Tibial artery (tissue), 4 donors: ENCODE measurements at places on chromosomes 3 and 15.

DNA sequence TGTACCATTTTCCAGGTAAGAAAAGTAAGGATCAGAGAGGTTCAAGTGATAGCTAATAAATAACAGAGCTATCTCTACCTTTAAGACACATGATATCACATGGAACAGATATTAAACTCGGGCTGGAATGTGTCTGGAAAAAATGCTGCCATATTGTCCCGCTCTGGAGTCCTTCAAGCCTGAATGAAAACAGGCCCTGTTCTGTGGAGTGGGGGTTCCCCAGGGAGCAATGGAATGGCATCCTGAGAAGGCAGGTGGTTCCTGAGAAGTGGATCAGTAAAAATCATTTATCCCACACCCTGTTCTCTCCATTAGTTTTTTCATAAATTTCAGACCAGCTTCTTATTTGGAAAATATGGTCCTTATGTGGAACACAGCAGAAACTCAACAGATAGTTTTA is 57.3 kb upstream of the PRTG start:
- no peak for DNase-seq

DNA sequence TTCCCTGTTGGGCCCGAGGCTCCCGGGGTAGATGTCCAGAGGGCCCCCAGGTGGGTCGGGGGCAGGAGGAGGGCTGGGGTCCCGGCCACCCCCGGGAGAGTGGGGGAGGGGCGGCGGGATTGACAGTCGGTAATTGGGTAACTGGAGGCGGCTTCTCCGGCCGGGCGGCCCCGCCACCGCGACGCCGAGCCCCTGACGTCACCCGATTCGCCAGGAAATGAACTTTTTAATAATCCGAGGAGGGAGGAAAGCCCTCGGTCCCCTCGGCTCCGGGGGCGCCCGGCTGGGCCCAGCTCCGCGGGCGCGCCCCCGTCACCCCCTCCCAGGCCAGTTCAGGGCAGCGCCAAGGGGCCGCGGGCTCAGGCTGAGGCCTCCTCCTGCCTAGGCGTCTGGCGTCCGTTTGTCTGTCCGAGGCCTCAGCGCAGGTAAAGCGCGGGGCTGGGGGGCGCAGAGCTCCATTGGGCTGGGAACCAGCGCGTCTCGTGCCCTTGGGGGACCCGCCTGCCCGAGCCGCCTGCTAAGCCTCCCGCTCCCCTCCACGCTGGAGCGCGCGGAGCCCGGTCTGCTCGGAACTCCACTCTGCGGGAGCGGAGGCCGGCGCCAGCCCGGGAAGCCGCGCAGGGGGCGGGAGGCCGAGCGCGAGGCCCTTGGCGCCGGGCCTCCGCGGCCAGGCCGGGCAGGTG is 3.9 kb downstream of the GATA2 start:
- peak; percentile 73 for DNase-seq

- no peak for DNase-seq
Observed at GRCh38 chr3:141442446-141442845, 44.4 kb upstream of the RASA2 start.

DNA sequence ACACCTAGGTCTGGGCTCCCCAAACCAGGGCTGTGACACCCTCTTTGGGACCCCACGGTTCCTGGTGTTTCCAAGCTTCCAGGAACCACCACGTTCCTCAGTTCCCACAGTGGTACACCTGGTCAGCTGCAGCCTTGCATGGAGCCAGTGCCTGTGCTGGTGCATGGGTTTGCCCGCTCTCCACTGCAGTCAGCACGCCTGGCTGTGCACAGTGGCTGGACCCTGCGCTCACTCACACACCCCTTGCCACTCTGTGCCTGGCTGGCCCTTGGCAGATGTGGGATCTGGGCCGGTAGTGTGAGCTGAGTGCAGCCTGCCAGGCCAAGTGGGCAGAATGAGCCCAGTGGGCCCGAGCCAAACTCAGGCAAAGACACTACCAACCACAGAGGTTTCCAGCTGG is 48.8 kb downstream of the TCAIM start:
- no peak for DNase-seq

GRCh38 chr3:138461246-138461645 is 26.8 kb downstream of the ESYT3 start:
- no peak for DNase-seq

GRCh38 chr3:150372722-150373121 is 35.4 kb upstream of the TSC22D2 start:
- DNase-seq, result no peak

- no peak for DNase-seq
Observed at GRCh38 chr15:89593018-89593417, 17.7 kb downstream of the TICRR start.

DNA sequence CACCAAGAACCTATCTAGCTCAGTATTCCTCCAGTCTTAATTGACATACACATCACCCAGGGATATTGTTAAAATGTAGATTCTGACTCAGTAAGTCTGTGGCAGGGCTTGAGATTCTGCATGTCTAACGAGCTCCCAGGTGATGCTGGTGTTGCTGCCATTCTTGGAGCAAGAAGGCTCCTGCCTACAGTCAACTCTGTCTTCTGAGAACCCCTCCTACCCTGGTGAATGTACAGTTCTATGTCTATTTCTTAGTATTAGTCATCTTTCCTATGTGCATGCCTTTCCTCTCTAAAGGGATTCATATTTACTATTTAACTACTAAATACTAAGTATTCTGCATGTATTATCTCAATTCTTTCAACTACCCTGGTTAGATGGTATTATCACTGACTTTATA is 268.7 kb downstream of the EDEM1 start:
- DNase-seq, result no peak

GRCh38 chr3:170622369-170623159 is 36.7 kb upstream of the SLC7A14 start:
- no peak for DNase-seq

DNA sequence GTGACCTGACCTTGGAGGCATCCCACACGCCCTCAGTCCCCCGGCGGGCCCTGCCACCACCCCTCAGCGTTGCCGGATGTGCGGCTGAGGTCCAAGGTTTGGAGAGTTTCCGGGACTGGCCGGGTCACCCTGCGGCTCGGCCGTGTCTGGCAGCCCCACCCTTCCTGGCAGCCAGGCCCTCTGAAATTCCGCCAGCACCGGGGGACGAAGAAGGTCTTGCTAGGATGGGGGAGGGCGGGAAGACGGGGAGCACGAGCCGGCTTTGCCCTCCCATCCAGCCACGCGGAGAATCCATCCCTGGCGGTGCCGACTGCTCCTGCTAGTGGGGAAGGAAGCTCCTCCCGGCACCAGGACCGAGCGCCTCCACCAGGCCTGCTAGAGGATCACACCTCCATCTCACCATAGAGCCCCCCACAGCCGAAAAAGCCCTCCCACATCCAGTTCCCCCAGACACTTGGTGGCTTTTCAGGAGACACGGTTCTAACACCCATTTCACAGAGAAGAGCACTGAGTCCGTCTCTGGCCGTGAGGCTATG is 81.5 kb downstream of the CPN2 start:
- peak; percentile 82 for DNase-seq

- DNase-seq, result peak; percentile 67
Observed at GRCh38 chr3:132352556-132353143, 35.4 kb downstream of the ACP3 start.

- no peak for DNase-seq
Observed at GRCh38 chr3:71580636-71581456, 2.7 kb downstream of the FOXP1 start.

DNA sequence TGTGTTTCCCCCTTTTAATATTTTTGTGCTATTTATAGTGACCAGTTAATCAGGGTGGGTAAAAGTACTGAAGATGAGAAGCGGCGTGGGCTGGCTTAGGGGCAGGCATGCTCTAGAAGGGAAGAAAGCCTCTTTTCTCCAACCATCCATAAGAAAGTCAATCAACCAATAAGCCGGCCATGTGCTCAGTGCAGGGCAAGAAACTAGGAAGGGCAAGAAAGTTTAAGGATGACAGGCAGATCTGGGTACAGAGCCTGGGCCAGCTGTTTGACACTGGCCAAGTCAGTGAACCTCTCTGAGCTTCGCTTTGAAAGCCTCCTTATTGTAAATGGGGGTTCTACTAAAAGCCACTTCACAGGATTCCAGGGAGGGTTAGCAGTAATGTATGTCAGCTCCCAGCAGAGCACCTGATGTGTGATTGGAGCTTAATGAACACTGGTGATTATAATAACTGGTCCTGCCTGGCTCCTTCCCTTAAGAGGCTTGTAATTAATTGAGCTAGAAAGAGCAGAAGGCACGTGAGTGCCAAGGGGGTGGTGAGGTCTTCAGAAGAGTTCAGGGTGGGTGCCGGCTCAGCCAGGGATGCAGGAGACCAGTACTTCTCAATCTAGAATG is 5.7 kb upstream of the CHRNA3 start:
- DNase-seq, result no peak

- DNase-seq, result no peak
Observed at GRCh38 chr15:79206940-79207339, 75.6 kb upstream of the ANKRD34C start.

- no peak for DNase-seq
Observed at GRCh38 chr3:29606416-29606815, 325.5 kb downstream of the RBMS3 start.

DNA sequence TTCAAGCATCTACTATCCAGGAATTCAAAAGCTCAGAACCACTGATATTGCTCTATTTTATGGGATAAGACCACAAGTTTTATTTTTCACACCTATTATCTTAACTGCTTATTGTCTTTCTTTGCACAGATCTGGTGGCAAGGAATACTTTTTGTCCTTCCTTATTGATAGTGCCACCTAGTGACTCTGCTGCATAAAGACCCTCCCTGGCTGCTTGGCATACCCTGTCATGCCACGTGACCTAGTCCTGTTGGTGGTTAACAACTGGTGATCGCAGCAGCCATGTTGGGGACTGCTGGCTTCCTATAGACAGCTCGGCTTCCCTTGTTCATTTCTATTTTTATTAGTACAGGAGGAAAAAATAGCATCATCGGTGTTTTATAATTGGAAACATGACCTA is 236.3 kb downstream of the MEX3B start:
- no peak for DNase-seq

DNA sequence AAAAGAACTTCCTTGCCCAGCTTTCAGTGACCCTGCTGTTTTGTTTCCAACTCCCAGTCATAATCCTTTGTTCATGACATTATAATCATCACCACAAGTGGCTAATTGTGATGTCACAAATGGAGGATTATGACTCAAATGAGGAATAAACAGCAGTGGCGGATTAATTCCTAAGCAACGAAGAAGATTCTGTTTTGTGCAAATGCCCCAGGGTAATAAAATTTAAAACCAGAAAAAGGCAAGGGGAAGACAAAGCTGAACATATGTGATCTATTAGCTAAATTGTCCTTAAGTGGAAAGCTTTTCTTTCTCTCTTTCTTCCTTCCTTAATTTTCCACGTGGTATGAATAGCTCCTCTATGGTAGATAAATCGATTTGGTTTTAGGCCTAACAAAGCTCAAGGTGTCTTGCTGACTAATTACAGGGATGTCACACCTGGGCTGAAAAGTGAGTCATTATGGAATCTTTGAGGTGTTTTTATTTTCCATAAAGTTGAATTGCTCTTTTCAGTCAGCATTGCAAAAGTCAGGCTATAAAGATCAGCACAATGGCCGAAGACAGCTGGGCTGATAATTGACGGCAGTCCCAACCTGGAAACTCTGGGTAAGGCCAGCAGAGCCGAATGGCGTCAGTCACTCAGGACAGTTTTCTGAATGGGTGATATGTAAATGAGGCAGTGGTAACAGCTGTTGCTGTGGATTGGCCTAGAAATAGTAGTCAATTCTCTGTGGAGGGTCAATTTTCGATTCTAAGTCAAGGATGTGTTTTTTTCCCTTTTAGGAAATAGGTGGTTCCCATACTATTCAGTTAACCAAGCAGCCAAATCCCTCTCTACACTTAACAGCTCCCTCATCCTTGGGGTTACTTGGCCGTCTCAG is 121.5 kb downstream of the PTPRG start:
- no peak for DNase-seq

DNA sequence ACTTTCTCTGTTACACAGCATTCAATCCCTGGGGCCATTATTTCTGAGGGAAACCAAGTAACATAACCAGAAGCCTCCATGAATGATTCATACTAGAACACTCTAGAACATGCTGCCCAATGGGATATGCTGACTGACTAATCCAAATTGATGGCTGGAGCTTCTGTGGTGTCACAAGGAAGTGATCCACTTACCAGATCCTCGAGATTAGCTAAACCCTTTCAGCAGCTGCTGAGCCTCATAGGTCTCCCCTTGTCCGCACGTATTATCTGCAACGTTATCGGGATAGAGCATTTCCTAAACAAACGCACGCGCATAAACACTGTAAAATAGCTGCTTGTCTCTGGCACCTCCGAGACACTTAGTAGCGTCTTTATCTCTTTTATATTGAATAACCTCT is 61.2 kb upstream of the PROK2 start:
- no peak for DNase-seq

- no peak for DNase-seq
Observed at GRCh38 chr15:29838352-29839010, 16.2 kb upstream of the TJP1 start.

DNA sequence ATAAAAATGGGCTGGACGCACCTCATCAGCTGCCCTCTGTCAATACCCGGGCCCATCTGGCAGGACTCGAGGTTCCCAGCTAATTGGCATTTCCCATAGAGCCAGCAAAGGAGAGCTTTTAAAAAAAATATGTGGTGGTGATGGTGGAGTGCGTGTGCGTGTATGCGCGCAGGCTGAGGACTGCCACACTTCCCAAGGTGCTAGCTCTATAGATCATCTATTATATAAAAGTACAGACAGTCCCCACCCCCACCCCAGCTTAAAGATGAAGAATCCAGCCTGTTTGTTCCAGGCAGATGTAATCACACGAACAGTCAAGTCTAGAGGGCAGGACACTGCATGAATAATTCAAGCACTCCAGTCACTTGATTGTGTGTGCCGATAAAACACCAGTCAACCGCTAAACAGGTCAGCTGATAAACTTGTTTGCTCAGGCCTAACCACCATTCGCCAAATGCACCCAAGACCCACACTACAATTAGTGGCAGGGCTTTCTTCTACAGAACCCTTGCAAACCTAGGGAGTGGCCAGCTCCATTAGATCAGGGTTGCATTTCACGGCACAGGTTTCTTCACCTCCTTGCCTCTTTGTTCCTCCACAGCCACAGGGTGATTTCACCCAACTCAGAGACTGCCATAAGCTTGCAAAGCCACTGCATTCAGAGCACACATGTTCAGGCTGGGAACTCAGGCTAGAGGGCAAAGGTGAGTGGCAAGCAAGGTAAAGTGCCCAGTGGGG is 5.8 kb downstream of the TLE3 start:
- no peak for DNase-seq

DNA sequence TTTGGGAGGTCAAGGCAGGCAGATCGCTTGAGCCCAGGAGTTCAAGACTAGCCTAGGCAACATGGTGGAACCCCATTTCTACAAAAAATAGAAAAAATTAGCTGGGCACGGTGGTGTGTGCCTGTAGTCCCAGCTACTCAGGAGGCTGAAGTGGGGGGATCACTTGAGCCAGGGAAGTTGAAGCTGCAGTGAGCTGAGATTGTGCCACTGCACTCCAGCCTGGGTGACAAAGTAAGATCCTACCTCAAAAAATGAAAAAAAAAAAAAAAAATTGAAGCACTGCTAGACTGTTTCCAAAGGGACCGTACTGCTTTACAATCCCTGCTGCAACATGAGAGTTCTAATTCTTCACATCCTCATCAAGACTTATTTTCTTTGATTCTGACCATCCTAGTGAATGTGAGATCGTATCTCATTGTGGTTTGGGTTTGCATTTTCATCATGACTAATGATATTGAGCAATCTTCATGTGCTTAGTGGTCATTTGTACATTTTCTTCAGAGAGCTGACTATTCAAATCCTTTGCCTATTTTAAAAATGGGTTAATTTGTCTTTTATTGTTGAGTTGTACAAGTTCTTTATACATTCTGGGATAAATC is 10.8 kb downstream of the CMTM8 start:
- no peak for DNase-seq

- no peak for DNase-seq
Observed at GRCh38 chr15:78415284-78415683, 22.7 kb upstream of the IREB2 start.
